Left colon (tissue), 2 donors: ENCODE measurements at places on chromosomes 3 and 15.

DNA sequence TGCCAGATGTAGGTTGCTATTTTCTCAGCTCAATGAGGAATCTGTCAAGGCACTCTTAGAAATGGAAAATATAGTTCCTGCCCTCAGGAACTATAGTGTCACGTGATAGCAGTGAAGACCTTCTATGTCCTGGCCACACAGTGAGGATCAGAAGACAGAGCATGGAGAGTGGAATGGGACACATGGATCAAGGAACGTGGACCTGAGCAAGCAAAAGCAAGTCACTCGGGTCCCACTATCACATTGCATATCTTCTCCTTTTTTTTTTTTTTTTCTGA, 21.2 kb downstream of the SMAD3 start:
- no peak for DNase-seq

DNA sequence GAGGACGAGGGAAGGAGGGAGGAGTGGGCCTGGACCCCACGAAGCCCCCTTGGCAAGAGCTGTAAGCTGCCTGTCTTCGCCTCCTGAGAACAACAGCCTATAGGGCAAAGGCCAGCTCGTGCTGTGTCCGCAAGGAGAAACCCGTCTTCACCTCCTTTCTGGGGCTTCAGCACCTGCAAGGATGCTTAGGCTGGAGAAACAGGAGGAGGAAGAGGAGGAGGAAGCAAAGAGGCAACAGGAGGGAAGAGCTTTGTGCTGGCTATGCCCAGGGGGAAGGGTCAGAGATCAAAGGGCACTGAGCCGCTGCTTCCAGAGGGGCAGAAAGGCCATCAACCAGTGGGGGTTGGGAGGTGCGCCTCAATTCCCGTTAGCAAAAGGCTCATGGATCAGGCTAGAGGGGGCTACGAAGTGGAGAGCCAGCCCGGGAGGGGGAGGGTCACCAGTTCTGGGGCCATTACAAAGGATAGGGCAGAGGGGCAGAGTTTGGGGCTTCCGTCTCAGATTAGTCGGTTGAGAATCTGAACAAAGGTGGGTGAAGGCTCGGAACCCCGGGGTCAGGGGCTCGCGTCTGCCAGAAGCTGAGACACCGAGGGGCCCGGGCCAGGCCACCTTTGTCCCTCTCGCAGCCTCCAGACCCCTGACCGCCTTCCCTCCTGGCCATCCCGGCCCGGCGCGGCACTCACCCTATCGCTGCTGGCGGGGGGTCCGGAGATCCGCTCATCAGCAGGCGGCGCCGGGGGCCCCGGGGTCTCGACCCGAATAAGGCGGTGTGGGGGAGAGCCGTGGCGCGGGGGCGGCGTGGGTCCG, 792 bp downstream of the SHF start:
- no peak for DNase-seq

- DNase-seq: no peak
Observed at GRCh38 chr15:71800835-71801745, 9.3 kb upstream of the NR2E3 start.

- DNase-seq: no peak
Observed at GRCh38 chr3:41565948-41566514, 366.7 kb downstream of the CTNNB1 start.

DNA sequence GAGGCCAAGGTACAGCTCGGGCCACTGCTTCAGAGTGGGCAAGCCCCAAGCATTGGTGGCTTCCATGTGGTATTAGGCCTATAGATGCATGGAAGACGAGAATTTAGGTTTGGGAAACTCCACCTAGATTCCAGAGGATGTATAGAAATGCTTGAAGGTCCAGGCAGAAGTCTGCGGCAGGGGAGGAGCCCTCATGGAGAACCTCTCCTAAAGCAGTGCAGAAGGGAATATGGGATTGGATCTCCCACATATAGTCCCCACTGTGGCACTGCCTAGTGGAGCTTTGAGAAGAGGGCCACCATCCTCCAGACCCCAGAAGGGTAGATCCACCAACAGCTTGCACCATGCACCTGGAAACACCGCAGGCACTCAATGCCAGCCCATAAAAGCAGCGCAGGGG, 48.1 kb upstream of the XXYLT1 start:
- no peak for DNase-seq

- no peak for DNase-seq
Observed at GRCh38 chr3:44348993-44349392, 10.4 kb downstream of the TCAIM start.

GRCh38 chr15:90487186-90487585, 42.5 kb upstream of the CRTC3 start:
- DNase-seq: no peak

DNA sequence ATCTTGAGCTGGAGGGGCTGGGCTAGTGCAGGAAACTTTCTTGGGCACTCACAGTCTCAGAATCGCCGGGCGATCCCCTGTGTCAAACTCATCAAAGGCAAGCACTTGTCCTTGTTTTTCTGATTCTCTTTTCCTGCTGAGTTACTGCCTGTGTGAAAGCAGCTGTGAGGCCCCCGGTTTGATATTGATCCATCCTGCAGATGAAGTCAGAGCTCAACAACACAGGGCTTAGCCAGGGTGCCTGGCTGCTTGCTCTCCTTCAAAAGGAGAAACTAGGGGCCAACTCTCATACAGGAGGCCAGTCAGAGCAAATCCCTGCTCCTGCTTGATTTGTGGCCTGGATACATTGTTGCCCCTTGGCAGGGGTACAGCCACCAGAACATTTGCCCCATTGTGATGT, 22.9 kb downstream of the CLSTN2 start:
- no peak for DNase-seq

GRCh38 chr15:40340038-40340739, 550 bp downstream of the CCDC9B start:
- peak; percentile 81 for DNase-seq

GRCh38 chr3:78988324-78988723, 779.5 kb downstream of the ROBO1 start:
- no peak for DNase-seq

DNA sequence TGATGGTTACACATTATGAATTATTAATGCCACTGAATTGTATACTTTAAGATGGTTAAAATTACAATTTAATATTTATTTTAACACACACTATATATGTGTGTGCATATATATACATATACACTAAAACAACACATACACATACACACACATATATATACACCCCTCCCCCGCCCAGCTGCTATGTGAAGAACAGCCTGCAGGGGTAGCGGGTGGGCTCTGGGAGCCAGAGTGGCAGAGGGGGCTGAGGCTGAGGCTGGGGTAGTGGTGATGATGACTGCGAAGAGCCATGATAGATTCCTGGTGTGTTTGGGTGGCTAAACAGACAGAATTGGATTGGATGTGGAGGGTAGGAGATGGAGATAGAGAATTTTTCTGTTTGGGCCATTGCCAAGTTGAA, 39.4 kb upstream of the APEH start:
- no peak for DNase-seq

- DNase-seq: no peak
Observed at GRCh38 chr15:64144565-64145281, 6.8 kb upstream of the SNX22 start.

DNA sequence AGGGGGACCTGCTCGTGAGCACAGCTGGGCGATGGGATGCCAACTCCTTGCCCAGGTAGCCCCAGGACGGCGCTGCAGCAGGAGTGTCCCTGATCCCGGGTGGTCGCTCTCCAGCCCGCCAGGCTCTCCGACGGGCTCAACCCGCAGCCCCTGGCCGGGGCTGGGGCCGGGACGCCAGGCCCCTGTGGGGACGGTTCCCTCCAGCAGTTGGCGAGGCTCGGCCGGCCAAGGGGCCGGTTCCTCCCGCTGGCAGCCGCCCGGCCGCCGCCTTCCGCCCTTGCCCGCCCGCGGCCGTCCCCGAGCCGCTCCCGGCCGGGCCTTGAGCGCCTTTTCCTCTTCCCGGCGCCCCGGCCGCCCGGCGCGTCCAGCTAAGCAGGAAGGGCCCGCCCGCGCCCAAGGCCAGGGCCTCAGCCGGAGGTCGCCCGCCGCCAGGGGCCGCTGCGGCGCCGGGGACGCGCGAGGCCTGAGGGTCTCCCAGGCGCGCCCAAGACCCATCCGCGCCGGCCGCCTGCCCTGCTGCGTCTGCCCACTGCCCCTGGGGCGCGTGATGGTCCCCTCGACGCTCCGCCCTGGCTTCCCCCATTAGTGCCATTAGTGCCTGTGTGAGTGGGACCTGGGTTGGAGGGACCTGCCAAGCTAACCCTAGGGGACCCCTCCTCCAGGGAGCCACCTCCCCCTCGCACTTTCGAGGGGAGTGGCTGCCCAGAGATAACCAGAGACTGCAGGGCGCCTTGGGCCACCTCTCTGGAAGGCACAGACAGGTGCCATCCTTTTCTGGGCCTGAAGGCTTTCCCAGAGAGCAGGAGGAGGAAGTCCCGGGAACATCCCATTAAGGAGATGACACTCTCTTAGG, 106.4 kb downstream of the FBLN2 start:
- DNase-seq: no peak

DNA sequence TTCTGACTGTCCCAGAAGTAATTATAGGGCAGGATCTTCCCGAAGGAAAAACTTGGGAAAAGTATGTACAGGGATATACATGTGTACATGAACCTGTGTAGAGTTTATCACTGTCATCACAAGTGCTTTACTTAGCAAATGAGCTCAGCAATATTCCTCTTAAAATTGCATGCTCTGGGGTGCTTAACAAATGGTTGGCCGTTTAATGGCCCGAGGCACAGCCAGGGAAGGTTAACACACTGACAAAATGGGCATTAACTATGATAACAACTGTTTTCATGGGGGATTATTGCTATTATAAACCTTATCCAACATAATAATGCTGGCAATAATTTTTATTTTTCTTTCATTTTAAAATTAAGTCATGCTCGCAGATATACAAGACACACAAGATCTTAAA, 459.3 kb downstream of the TUSC7 start:
- DNase-seq: no peak

DNA sequence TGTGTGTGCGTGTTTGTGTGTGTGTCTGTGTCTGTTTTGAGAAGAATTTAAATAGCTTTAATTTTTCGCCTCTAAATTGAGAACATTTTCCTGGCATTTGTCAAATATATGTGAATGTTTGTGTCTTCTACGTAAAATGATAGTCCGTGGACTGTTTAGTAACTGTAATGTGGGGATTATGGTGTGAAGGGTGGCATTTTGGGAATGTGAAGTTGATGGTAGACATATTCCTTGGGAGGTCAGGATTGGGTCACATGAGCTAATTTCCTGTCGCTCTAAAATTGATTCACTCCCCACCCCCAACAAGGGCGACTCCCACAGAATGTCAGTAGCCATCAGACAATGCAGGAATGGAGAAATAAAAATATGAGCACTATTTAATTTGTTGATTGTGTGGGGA, 107.3 kb downstream of the ITPR1 start:
- no peak for DNase-seq

DNA sequence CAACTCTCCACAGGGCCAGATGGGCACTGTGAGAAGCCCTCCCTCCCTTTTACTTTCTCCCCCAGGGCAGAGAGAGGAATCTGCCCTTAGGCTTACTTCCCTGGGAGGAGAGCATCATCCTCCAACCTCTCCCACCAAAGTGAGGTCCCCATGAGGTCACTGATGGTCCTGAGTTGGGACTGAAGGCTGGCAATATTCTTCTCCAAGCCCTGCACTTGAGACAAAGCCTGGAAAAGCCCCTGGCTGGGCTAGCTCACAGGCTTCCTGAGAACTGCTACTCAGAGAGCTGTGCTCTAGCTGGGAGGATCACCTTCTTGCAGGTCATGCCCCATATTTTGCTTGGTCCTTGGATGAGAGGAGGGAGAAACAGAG, 110.0 kb upstream of the MEF2A start:
- no peak for DNase-seq
